ENCODE measurements at places on chromosomes 1 and 21.

- no peak overlapping the region for H3K27ac ChIP-seq
- no peak overlapping the region for H3K4me3 ChIP-seq
- no peaks in the 10 kb centered on the region for H3K27me3 ChIP-seq
- no peaks in the 10 kb centered on the region for H3K36me3 ChIP-seq
- H3K4me1 ChIP-seq, result no peaks in the 10 kb centered on the region
Measured at GRCh38 chr1:175803413-175803812, 60.0 kb upstream of the TNR start.

DNA sequence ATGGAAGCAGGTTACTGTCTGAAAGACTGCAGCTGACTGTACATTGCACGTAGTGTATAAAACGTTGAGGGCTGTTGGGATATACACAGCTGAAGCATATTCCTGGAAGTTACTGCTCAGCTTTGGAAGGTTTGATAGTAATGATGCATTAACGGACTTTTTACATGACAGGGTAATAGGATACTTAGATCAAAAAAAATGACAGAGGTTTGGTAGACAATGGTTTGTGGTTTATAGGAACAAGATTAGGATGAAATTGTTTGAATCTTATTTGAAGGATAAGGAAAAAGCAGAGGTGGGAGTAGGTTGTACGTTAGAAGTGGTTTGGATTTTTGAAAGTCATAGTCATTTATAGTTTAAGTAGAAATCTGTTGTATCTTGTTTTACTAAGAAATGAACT lies 33.0 kb downstream of the ADGRL2 start:
- no peaks in the 10 kb centered on the region for H3K27me3 ChIP-seq
- no peak overlapping the region for H3K4me3 ChIP-seq
- H3K27ac ChIP-seq, result no peak overlapping the region
- H3K4me1 ChIP-seq, result peaks cover 11% of the 10 kb centered on the region
- no peaks in the 10 kb centered on the region for H3K36me3 ChIP-seq

DNA sequence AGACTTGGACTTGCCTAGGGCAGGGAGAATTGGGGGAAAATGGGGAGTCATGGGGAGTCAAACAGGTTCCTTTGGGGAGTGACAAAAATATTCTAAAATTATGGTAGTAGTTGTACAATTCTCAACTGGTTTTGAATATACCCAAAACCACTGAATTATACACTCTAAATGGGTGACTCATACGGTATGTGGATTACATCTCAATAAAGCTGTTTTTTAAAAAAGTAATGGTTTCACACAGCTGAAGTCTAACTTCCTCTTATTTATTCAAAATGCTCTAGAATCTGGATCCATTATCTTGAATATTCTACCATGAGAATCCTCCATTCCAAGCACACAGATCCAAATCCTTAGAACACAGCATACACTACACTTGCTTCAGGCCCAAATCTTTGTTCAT lies 11.1 kb downstream of the EIF4G3 start:
- no peaks in the 10 kb centered on the region for H3K27me3 ChIP-seq
- H3K27ac ChIP-seq, result no peak overlapping the region
- H3K4me1 ChIP-seq, result peaks cover 11% of the 10 kb centered on the region
- H3K36me3 ChIP-seq, result peaks cover 15% of the 10 kb centered on the region

- H3K27me3 ChIP-seq, result peaks cover 8% of the 10 kb centered on the region
- no peak overlapping the region for H3K4me3 ChIP-seq
- peaks cover 16% of the 10 kb centered on the region for H3K4me1 ChIP-seq
- H3K27ac ChIP-seq, result peak overlapping the region; percentile 57
- peak; percentile 48 for DNase-seq
Measured at GRCh38 chr1:47577303-47578025, 139.6 kb downstream of the FOXD2 start.

- no peak overlapping the region for H3K27ac ChIP-seq
- peaks cover 68% of the 10 kb centered on the region for H3K4me1 ChIP-seq
- no peaks in the 10 kb centered on the region for H3K27me3 ChIP-seq
- no peak overlapping the region for H3K4me3 ChIP-seq
- no peak for DNase-seq
Measured at GRCh38 chr1:3468236-3469103, 14.0 kb downstream of the ARHGEF16 start.

GRCh38 chr1:206631085-206631509 lies 4.2 kb upstream of the DYRK3 start:
- DNase-seq, result no peak
- no peak overlapping the region for H3K27ac ChIP-seq
- no peak overlapping the region for H3K4me3 ChIP-seq
- H3K27me3 ChIP-seq, result no peaks in the 10 kb centered on the region
- peaks cover 28% of the 10 kb centered on the region for H3K4me1 ChIP-seq
- H3K36me3 ChIP-seq, result no peaks in the 10 kb centered on the region

DNA sequence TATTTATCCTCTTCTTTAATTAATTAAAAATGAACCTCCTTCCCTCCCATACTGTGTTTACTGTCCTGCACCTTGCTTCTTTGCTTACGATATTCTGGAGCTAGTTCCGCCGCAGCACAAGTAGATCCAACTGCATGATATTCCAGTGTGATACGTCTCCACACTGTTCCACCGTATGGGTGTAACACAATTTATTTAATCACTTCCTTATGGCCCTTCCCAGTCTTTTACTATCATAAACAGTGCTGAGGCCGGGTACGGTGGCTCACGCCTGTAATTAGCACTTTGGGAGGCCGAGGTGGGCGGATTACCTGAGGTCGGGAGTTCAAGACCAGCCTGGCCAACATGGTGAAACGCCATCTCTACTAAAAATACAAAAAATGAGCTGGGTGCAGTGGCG lies 25.7 kb downstream of the CNST start:
- no peak for DNase-seq
- no peak overlapping the region for H3K4me3 ChIP-seq
- H3K27ac ChIP-seq, result peak overlapping the region; percentile 53
- no peaks in the 10 kb centered on the region for H3K27me3 ChIP-seq

DNA sequence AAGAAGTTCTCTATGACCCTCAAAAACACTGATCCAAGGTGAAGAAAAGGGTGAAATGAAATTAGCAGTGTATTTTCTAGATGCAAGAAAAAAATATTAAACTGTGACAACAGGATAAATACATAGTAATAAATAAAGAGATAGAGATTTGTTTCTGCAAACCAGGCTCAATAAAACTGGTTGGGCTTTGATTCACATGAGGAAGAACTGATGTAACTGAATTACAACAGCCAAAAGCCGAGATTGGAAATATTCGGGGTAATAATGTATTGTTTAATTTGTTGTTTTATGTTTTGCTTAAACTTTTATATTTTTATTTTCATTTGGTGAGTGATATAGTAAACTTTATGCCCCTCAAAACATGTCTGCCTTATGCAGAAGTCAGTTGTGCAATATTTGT lies 285.0 kb downstream of the BRINP3 start:
- no peaks in the 10 kb centered on the region for H3K27me3 ChIP-seq
- no peak overlapping the region for H3K4me3 ChIP-seq
- H3K4me1 ChIP-seq, result no peaks in the 10 kb centered on the region
- H3K36me3 ChIP-seq, result no peaks in the 10 kb centered on the region
- no peak overlapping the region for H3K27ac ChIP-seq

GRCh38 chr1:109282497-109282951 lies 421 bp downstream of the PSRC1 start:
- H3K4me3 ChIP-seq, result peak overlapping the region; percentile 60
- DNase-seq, result no peak
- H3K4me1 ChIP-seq, result peaks cover 28% of the 10 kb centered on the region
- no peak overlapping the region for H3K27ac ChIP-seq
- H3K27me3 ChIP-seq, result no peaks in the 10 kb centered on the region

DNA sequence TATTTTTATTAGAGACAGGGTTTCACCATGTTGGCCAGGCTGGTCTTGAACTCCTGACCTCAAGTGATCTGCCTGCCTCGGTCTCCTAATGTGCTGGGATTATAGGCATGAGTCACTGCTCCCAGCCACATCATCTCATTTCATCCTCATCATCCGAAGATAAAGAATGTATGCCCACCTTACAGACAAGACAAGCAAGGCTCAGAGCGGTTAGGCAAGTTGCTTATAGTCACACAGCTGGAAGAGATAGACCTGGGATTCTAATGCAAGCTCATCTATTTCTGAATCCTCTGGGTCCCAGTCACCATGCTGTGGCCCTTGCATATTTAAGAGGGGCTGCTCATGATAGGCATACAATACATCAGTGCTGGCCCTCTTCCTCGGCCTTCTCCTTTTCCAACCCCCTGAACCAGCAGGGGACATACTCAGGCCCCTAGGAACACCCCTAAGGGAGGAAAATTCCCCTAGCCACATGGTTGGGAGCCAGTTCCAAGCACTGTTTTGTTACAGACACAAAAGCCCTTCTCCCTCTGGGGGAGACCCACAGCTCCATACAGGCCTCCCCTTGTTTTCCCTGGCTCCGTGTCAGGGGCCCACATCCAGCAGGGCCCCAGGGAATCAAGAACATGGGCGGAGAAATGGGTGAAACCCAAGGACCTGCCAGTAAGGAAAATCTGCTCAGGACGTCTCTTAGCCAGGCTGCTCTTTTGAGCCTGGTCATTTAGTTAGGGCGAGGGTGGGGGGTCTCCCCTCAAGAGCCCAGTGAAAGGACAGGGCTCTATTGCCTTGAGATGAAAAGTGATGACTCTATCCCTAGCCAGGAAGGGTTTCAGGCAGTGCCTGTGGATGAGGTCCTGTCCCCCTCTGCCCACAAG lies 6.9 kb downstream of the CSRP1 start:
- H3K36me3 ChIP-seq, result peaks cover 5% of the 10 kb centered on the region
- H3K27me3 ChIP-seq, result no peaks in the 10 kb centered on the region
- peaks cover 88% of the 10 kb centered on the region for H3K4me1 ChIP-seq
- no peak for DNase-seq

- H3K4me3 ChIP-seq, result no peak overlapping the region
- H3K27ac ChIP-seq, result no peak overlapping the region
- no peak for DNase-seq
- H3K36me3 ChIP-seq, result no peaks in the 10 kb centered on the region
- peaks cover 3% of the 10 kb centered on the region for H3K27me3 ChIP-seq
Measured at GRCh38 chr1:30371888-30372791, 351.2 kb downstream of the MATN1 start.

DNA sequence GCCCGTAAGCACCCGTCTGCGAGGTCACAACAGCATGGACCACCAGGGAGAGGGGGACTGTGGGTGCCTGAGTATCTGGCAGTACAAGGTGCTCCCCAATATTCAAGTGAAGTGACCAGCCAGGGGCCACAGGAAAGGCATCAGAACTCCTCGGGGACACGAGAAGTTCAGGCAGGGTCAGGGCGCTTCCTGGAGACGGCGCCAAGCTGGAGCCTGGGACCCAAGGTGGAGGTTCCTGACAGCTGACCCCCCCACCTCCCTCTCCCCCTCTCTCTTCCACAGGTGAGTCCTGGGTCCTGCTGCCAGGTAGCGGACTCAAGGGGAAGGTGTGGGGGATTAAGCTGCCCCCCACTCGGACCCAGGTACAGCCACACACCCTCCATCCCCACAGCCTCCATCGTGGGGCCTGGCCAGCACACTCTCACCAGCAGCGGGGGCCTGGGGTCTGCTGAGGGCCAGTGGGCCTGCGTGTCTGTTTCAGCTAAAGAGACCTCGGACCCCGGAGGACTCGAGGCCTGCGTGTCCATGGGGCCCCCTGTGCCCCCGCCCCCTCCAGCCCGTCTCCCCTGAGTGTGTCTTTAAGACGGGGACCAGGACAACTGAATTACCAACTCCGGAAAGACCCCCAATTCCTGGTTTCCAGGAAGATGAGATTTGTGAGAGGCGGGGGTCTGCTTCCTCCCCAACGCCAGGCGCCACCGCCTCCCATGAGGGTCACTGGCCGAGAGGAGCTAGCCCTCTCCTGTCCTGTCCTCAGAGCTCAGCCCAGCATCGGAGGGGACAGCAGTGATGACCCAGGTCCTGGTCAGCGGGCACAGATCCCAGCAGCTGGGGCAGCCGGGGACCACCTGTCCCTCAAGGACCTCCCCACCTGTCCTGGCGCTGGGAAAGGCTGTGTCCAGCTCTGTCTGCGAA lies 6.2 kb downstream of the TNFRSF18 start:
- no peak overlapping the region for H3K27ac ChIP-seq
- DNase-seq, result no peak
- peaks cover 26% of the 10 kb centered on the region for H3K4me1 ChIP-seq
- peak overlapping the region; percentile 58 for H3K4me3 ChIP-seq
- no peaks in the 10 kb centered on the region for H3K36me3 ChIP-seq

GRCh38 chr1:75643460-75643859 lies 32.5 kb upstream of the SLC44A5 start:
- no peaks in the 10 kb centered on the region for H3K4me1 ChIP-seq
- no peak overlapping the region for H3K27ac ChIP-seq
- no peak for DNase-seq
- no peaks in the 10 kb centered on the region for H3K36me3 ChIP-seq
- no peaks in the 10 kb centered on the region for H3K27me3 ChIP-seq

DNA sequence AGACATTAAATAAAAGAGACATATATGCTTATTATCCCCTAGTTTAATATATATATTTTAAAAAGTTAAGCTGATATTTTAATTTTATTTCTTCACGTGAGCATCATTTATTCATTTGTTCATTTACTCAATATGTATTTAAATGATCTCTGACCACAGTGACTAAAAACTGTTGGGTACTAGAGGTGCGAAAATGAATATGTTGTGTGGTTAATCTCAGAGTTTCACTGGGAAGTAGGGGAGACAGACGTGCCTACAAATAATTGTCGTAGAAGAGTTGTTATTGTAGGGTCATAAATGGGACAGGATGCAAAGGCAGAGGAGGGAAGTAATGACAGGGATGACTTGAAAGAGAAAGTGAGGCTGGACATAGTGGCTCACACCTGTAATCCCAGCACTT lies 213.0 kb upstream of the CACYBP start:
- no peaks in the 10 kb centered on the region for H3K27me3 ChIP-seq
- H3K36me3 ChIP-seq, result no peaks in the 10 kb centered on the region
- no peak overlapping the region for H3K27ac ChIP-seq
- no peak overlapping the region for H3K4me3 ChIP-seq
- H3K4me1 ChIP-seq, result no peaks in the 10 kb centered on the region

GRCh38 chr21:44949779-44950198 lies 10.0 kb downstream of the SLX9 start:
- peaks cover 17% of the 10 kb centered on the region for H3K4me1 ChIP-seq
- no peaks in the 10 kb centered on the region for H3K27me3 ChIP-seq
- H3K27ac ChIP-seq, result no peak overlapping the region
- H3K4me3 ChIP-seq, result no peak overlapping the region
- peaks cover 43% of the 10 kb centered on the region for H3K36me3 ChIP-seq

GRCh38 chr1:175166746-175167145 lies 25.8 kb downstream of the KIAA0040 start:
- H3K4me1 ChIP-seq, result no peaks in the 10 kb centered on the region
- DNase-seq, result no peak
- no peak overlapping the region for H3K27ac ChIP-seq
- H3K27me3 ChIP-seq, result no peaks in the 10 kb centered on the region
- H3K36me3 ChIP-seq, result peaks cover 25% of the 10 kb centered on the region

- H3K27ac ChIP-seq, result no peak overlapping the region
- H3K36me3 ChIP-seq, result no peaks in the 10 kb centered on the region
- DNase-seq, result no peak
- no peaks in the 10 kb centered on the region for H3K4me1 ChIP-seq
- no peak overlapping the region for H3K4me3 ChIP-seq
Measured at GRCh38 chr1:171017426-171017825, 73.3 kb upstream of the FMO3 start.

- no peaks in the 10 kb centered on the region for H3K27me3 ChIP-seq
- DNase-seq, result no peak
- H3K36me3 ChIP-seq, result no peaks in the 10 kb centered on the region
- no peaks in the 10 kb centered on the region for H3K4me1 ChIP-seq
- no peak overlapping the region for H3K4me3 ChIP-seq
Measured at GRCh38 chr21:31490443-31490842, 146.4 kb upstream of the TIAM1 start.
